Kidney capillary endothelial cell (primary cell): ENCODE measurements at places on chromosomes 5 and 9.

DNA sequence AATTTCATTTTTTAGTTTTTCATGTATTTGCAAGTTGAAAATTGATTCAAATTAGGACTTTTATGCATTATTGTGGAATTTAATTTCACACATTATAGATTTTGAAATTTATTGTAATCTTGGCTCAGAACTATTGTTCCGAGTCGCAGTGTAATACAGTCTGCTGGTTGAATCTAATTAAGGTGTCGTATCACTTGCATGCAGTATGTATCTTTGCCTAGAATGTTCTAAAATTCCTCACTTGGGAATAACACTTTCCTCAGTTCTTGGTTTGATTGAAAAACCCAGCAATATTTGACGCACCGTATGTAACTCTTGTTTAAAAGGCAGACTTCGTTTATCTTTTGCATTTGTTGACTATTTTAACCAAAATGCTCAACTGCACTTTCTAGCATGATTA lies 49.4 kb downstream of the MELK start:
- no peak for DNase-seq

DNA sequence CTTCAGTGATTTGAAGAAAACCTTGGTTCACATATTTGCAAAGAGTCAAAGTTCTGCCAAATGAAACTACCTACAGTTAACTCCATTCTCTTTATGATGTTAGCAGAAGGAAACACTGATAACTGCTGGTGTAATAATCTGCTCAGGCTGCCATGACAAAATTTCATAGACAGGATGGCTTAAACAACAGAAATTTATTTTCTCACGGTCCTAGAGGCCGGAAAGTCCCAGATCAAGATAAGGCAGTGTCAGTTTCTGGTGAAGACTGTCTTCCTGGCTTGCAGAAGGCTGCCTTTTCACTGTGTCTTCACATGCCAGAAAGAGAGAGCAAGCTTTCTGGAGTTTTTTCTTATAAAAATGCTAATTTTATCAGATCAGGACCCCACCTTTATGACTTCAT lies 102.4 kb upstream of the PARP8 start:
- DNase-seq = no peak

- no peak for DNase-seq
Measured at GRCh38 chr5:175616083-175616482, 41.8 kb upstream of the HRH2 start.

DNA sequence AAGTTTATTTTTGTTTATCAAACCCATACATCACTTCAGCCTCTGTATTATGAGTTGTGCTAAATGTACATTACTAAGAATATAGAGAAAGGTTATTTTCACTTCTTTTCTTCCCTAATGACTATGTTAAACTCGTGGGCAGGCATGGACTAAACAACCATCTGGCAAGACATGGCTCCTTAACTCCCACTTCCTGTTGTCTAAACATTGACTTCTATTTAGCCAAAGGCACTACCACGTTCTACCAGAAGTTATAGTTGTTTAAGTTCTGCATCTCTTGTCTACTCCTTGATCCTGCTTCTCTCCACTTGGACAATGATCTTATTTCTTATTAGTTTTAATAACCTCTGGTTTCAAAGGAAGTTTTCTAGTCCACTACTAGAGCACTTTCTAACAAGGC lies 136.1 kb downstream of the MACIR start:
- no peak for DNase-seq

- DNase-seq = no peak
Measured at GRCh38 chr5:95810305-95811125, 12.0 kb downstream of the GLRX start.

- DNase-seq = no peak
Measured at GRCh38 chr9:17863213-17863883, 284.5 kb downstream of the SH3GL2 start.

DNA sequence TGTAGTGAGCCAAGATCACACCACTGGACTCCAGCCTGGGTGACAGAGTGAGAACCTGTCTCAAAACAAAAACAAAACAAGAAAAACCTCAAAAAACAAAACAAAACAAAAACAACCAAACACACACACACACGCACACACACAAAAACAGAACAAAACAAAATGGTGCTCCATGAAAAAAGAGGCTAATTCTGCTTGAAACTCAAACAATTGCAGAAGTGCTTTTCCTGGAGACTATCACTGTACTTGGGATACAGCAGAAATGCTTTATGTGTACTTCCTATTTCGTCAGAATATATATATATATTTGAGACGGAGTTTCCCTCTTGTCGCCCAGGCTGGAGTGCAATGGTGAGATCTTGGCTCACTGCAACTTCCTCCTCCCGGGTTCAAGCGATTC lies 49.9 kb upstream of the HSPA9 start:
- DNase-seq = no peak

GRCh38 chr5:146947181-146947941 lies 68.8 kb upstream of the PPP2R2B start:
- peak; percentile 4 for DNase-seq

DNA sequence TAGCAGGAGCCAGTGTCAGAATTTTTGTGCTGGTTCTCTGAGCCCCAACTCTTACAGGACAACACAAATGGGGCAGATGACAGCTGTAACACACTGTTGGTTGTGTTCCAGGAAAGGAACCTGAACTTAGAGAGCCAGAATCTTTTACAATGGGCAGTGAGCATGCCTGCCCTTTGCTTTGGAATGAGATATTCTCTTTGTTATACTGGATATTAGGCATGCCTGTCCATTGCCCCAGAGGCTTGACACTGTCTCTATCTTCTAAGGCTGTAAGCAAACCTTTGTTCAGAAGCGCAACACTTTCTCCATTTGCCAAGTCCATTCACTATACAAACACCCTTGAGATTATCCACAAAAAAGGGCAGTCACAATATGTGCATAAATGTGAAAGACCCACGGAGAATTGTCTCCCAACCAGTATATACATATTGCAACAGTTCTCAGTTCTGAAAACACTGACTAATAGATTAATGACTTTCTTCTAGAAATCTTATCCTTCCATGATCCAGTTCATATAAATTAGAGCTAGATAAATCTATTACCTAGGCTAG lies 26.3 kb upstream of the CEP120 start:
- DNase-seq = no peak

DNA sequence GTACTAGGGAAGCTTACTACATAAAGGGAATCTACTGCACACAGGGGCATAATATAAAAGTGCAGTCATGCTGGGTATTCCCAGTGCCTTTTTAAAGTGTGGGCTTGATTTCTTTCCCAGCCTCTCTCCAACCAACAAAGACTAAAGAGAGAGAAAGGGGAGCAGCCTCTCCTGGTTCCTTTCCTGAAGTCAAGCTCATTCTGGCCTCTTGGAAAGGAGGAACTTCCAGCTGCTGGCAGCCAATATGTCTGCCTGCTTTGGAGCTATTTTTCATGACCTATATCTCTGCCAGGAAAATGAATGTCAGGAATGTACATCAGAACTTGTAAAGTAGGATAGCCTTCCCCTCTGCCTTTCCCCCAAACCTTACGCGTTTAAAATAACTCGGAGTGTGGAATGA lies 57.1 kb downstream of the RAB3C start:
- no peak for DNase-seq

GRCh38 chr9:105320568-105320967 lies 76.1 kb downstream of the SLC44A1 start:
- no peak for DNase-seq

DNA sequence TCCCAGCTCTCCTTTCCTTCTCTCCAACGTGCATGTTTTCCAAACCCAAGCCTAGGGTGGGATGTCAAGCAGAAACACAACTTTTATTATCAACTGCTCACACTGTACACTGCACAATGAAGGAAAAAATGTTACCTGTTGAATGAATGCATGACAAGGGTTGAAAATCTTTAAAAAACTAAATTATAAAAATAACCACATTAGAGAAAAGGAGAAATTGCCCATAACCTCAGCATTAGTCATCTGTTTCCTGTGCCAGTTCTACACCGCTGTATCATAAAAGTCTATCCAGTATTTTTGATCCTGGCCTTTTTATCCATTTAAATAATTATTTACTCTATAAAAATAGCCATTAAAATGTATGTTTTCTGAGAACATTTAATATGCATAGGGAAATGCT lies 101.1 kb downstream of the APBA1 start:
- DNase-seq = peak; percentile 23

- no peak for DNase-seq
Measured at GRCh38 chr5:58081435-58081834, 378.5 kb downstream of the PLK2 start.
